Epithelial cell of proximal tubule (primary cell): ENCODE measurements at places on chromosomes 1 and 21.

GRCh38 chr1:6688001-6688400 is 13.6 kb downstream of the DNAJC11 start:
- DNase-seq = no peak

DNA sequence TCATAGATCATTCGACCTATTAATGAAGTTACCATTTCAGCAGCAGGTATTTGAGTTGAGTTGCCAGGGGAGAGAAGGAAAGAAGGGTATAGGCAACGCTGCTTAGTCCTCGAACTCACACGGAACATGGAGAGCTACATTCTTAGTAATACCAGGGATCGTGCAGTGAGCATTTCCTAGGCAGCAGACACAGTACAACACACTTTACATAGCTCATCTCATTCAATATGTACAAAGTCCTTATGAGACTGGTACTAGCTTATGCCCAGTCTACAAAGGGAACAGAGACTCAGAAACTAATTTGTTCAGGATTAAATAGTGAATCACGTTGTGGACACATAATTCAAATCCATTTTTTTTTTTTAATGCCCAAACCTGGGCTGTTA is 25.6 kb downstream of the IRF2BP2 start:
- DNase-seq = no peak

DNA sequence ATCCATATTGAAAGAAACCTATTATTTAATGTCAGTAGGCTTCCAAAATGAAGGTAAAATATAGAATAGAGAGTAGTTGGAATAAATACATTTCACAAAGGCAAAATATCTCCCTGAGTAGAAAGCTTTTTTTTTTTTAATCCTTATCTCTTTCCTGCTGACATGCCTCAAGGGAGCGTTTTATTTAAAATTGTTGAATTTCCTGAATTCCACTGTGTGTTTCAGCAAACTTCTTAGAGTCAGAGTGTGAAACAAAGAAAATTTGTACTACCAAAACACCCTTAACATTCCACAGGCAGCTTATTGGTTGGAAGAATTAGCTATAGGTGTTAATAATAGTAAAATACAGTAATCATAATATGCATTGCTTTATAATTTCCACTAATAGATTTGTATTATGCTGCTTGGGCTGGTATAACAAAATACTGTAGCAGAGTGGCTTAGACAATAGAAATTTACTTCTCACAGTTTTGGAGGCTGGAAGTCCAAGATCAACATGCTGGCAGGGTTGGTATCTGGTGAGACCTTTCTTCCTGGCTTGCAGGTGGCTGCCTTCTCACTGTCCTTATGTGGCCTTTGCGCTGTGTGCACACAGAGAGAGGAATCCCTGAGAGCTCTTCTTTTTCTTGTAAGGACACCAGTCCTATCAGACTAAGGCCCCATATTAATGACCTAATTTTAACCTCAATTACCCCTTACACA is 468.4 kb upstream of the C1orf87 start:
- no peak for DNase-seq

DNA sequence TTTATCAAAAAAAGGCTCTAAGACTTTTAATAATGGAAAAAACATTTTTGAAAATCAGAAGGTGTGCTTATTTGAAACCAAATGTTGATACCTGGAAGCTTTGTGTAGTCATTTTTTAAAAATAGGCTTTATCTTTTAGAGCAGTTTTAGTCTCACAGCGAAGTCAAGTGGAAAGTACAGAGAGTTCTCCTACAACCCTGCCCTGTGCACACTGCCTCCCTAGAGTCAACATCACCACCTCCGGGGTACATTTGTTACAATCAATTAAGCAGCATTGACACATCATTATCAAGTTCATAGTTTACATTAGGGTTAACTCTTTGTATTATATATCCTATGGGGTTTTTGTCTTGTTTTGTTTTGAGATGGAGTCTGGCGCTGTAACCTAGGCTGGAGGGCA is 10.7 kb upstream of the ERO1B start:
- no peak for DNase-seq

DNA sequence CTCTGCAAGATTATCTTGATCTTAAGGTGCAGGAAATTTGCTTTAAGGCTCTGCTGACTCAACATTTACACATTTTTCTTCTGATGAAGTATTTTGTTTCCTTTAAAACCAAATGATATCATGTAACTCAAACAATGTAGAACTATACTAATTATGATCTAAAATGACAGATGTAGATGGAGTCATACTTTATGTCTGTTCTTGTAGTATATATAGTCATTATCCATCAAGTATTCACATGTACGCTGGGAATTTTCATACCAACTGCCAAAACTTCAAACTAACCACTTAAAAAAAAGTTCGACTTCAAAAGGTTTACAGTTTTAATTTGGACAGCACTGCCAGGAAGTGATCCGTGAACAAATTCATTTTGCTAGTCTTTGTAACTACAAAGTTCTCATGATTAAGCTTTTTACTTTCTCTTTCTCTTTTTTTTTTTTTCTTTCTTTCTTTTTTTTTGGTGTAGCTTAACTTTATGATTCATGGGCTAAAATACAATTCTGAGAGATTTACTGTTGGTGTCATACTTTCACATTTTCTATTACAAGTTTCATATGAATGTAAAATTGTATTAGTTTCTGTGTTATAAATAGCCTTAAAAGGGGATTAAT is 509.0 kb upstream of the CXADR start:
- no peak for DNase-seq

DNA sequence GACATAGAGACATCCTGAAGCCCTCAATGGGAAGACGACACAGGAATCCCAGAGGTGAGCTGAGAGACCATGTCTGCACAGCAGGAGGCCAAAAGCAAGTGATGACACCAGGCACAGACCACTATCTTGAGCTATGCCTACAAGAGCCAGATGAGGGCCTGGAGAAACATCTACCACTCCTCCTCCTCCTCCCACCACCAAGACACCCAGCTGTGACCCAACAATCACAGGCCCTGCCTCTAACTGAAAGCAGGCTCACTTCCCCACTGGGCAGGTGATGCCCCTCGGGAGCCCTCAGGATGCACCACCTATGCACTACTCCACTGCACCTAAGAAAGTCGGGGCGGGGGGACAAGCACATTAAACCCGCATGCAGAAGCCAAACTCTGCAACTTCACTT is 16.5 kb downstream of the TADA1 start:
- no peak for DNase-seq

DNA sequence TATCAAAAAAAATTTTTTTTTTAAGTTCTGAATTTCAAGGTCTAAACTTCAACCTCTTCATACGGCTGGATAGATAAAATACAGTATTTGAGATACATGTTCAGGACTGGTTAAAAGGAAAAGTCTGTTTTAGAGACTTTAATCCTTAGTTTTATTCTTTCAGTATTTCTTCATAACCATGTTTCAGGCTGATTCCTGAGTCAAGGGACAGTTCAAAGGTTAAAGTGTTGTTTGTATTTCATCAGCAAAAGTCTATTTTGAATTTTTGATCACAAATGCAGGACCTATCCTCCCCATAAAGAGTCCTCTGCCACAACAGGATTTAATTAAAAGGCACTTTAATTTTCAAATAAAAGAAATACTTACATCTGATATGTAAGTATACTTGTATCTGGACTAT is 53.5 kb downstream of the SELENOF start:
- DNase-seq = no peak

GRCh38 chr1:183590244-183591191 is at the start of gene NCF2:
Gene NCF2, minus strand, starts transcription at chr1:183590459. Its CDS starts 130 bp downstream, at chr1:183590329.
- DNase-seq = no peak

- DNase-seq = no peak
Measured at GRCh38 chr1:39657402-39657801, 14.5 kb downstream of the NT5C1A start.

DNA sequence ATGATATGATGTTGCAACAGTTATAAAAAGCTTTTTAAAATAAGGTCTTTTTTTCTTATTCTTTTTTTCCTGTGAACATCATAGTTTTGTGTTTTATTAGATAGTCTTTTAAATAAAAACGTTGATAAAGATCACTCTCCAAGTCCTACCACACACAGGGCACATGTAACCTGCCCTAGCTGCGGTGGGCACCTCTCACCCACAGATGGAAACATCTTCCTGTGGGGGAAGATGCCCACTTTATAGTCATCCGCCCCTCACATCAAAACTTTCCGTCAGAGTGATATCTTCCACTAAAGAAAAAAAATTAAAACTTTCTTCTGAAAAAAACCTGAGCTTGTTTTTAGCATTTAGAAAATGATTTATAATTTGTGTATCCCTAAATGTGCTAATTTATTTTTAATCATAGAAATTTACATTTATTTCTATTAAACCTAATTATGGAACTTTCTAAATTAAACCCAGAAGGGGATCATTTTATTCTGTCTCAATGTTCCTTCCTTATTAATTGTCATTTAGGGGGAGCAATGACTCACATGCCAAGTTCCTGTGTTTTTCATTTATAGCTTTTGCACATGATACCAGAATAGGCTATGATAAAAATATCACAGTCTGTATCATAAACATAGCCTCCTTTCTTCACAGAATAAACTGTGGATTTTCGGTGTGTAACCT is 24.7 kb downstream of the TNFRSF9 start:
- DNase-seq = no peak

- DNase-seq = no peak
Measured at GRCh38 chr1:61370177-61370912, 288.0 kb downstream of the NFIA start.

GRCh38 chr1:29675481-29676263 is 439.4 kb downstream of the PTPRU start:
- no peak for DNase-seq

DNA sequence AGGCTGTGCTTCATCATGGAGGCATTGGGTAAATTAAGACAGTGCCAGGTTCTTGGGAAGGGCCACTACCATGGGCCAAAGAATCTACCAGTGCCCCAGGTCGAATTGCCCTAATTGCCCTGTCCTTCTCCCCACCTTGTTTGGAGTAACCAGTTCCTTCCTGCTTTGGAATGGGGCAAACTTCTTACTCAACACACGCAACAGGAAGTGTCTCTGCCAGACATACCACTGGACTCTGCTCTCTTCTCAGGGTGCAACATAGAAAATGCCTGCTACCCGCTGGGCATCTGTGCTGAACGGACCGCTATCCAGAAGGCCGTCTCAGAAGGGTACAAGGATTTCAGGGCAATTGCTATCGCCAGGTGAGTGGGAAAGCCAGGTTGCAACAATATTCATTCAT is 15.8 kb downstream of the CDA start:
- DNase-seq = no peak

DNA sequence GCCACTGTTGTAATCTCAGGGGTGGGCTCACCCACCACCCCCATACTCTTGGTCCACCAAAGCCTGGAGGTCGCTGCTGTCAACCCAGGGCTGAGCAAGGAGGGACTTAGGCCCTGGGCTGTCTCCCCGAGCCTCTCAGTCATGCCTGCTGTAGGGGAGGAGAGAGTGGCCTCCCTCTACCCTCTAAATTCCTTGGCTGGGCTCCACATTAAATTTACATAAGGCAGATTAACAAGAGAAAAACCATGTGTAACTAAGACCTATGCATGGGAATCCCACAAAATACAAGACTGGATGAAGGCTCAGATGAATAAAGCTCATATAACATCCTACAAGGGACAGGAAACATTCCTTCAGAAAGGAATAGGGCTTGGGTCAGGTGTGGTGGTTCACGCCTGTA is 1.8 kb upstream of the PIK3CD start:
- DNase-seq = no peak

DNA sequence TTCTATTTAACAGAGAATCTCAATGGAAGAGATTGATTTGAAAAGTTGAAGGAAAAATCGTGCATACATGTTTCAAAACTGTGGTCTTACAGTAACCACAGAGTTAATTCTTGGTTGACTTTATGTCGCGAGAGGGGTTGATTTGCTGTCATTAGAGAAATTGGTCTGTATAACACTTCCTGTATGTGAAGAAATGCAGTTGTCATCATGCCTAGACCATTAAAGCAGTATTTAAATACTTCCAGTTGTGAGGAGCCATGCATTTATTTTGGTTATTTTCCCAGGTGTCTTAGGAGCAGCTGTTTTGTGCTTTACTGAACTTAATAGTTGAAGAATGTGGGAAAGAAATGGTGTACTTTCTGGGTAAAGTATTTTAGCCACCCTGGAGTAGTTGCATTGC is 76.2 kb downstream of the NFIA start:
- no peak for DNase-seq

- DNase-seq = no peak
Measured at GRCh38 chr1:236143104-236143948, 987 bp downstream of the GPR137B start.

DNA sequence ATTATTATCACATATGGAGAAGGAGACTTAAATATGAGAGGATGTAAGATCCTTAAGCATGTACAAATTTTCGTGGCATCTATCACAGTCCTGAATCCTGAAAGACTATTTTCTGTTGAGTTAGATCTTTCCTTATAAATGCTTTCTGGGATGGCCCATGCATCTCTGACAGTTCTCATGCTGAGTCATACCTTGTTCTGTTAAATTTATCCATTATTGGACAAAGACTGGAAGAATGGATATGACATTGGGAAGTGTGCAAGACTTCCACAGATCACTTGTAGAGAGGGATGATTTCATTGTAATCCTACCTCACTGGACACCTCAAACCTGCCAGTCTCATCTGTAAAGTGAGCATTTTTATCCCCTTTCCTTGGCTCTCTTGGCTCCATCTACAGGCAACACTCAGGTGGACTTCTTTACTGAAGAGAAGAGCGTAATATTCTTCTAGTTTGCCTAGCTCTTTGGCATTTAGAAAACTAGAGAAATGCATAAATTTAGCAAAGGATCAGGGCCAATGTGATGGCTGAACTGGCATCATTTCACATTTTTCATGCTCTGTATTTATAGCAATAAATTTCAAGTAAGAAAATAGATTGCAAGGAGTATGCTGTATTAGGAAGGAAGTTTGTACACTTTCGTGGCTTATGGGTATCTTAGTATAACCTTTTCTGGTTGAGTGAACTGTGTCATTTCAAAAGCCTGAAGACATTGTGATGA is 128.2 kb downstream of the NFIA start:
- no peak for DNase-seq

DNA sequence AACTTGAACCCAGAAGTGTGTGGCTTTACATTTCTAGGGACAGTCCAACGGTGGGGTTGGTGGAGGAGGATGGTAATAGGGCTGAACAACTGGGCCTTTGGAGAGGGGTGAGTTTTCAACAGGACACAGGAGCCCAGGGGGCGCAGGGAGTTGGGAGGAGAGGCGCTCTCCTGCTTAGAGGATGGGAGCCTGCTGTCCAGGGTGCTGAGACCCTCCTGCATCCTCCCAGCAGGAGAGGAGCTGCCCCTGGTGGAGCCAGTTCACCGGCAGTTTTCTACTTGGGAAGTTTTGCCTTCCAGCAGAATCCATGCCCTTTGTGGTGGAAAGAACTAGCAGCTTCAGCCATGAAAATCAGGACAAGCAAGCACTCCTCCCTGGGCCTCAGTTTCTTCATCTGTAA is 8.6 kb downstream of the KCNC4 start:
- no peak for DNase-seq

GRCh38 chr1:50278410-50278809 is 144.8 kb downstream of the DMRTA2 start:
- DNase-seq = no peak

GRCh38 chr1:199172171-199173124 is 533.6 kb downstream of the PTPRC start:
- DNase-seq = no peak

- DNase-seq = no peak
Measured at GRCh38 chr1:174324493-174324892, 123.3 kb upstream of the GPR52 start.
